Activated CD4-positive, alpha-beta T cell treated with anti-CD3 and anti-CD28 coated beads for 24 hours (primary cell): ENCODE measurements at places on chromosomes 7 and 10.

GRCh38 chr10:102673819-102674511 lies 29.7 kb downstream of the TRIM8 start:
- peak; percentile 50 for DNase-seq

- no peak for DNase-seq
These were observed 286.6 kb upstream of the NRP1 start for GRCh38 chr10:33621101-33621500.

GRCh38 chr7:37705976-37706375 lies 22.4 kb downstream of the GPR141 start:
- no peak for DNase-seq

GRCh38 chr7:105444342-105444987 lies 55.7 kb upstream of the SRPK2 start:
- DNase-seq = no peak

- no peak for DNase-seq
These were observed 7.4 kb downstream of the GJD4 start for GRCh38 chr10:35612385-35613106.

- DNase-seq = no peak
These were observed 3.2 kb upstream of the GIMAP4 start for GRCh38 chr7:150564006-150564405.

DNA sequence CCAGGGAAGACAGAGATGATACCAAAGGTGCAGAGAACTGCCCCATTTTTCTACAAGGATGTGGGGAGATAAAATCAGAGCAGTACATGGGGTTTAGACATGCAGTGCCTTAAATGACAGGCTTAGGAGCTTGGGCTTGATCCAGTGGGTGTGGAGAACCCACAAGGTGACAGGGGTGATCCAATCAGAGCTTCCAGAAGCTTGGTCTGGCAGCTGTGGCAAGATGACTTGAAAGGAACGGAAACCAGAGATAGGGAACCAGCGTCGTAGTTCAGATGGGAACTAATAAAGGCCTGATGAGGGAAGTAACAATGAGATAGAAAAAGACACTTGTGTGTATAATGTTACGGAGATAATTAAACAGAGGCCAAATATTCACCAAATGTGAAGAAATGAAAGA lies 80.7 kb downstream of the SLC37A3 start:
- DNase-seq = no peak

GRCh38 chr7:80647436-80647835 lies 9.0 kb downstream of the CD36 start:
- no peak for DNase-seq

GRCh38 chr7:19621740-19622139 lies 87.1 kb downstream of the POLR1F start:
- no peak for DNase-seq

- no peak for DNase-seq
These were observed 286.4 kb downstream of the AHR start for GRCh38 chr7:17584822-17585221.

DNA sequence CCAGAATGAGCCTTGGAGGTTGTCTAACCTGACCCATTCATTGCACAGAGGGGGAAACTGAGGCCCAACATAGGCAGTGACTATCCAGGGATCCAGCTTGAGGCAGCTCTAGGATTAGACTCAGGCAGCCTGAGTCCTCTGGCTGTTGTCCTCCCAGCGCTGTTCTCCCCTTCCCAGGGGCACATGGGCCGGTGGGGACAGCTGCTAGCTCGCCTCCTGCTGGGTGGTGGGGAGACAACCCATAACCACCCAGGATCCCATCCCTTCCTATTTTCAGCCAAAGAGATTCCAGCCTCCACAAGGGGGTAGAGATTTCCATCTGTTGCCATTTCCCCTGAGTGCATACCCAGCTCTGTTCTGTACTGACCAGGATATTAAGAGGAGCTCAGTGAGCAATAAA lies 145.1 kb upstream of the GPR26 start:
- DNase-seq = no peak

- DNase-seq = no peak
These were observed 75.6 kb downstream of the CTBP2 start for GRCh38 chr10:125084614-125085257.

GRCh38 chr10:3871424-3871996 lies 86.5 kb upstream of the KLF6 start:
- DNase-seq = no peak

DNA sequence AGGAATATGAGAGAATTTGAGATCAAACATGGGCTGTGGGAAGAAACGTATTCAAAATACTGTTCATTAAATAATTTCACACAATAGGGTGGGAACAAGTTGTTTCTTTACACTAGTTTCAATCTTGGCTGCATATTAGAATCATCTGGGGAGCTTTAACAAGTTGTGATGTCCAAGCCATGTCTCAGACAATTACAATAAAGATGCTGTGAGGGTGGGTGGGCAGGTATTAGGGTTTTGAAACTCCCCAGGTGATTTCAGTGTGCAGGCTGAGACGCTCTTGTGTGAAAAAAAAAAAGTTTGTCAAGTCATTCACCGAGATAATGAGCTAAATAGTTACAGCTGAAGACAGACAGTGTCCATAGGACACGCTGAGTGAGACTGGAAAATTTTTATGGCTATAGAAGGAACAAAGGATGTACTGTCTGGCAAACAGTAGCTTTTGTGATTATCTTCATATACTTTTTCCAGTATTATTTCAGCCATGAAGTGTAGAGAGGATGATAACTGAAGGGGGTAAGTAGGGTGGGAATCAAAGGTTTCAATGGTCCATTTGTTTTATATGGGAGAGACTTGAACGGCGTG lies 12.6 kb upstream of the LAMB4 start:
- no peak for DNase-seq

- DNase-seq = no peak
These were observed 35.1 kb downstream of the MYOF start for GRCh38 chr10:93447019-93447418.

- no peak for DNase-seq
These were observed 119.8 kb upstream of the LYZL1 start for GRCh38 chr10:29169021-29169420.

- DNase-seq = no peak
These were observed 82.6 kb upstream of the CDC14C start for GRCh38 chr7:48841739-48842138.

DNA sequence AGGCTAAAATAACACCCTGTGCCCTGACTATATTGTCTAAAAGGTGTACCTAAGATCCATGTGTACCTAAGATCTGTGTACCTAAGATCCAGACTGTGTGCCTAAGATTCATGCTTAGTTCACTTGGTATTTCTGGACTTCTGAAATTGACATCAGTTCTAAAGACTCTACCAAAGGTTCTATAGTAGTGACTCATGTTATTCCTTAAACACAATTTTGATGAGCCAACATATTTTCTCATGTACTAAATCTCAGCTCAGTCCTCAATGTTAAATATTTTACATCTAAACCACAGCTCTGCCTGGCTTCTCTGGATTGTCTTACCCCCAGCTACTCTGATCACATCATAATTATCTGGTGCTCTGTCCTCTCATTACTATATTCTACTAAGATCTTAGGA lies 802.3 kb upstream of the SORCS1 start:
- DNase-seq = no peak

GRCh38 chr10:3755440-3756359 lies 29.3 kb downstream of the KLF6 start:
- DNase-seq = no peak

- no peak for DNase-seq
These were observed 43.8 kb upstream of the RPA3 start for GRCh38 chr7:7761974-7762779.
